ENCODE measurements at places on chromosomes 13 and 19.

GRCh38 chr19:18428787-18429674, 8.9 kb downstream of the ISYNA1 start:
- no peak for DNase-seq

DNA sequence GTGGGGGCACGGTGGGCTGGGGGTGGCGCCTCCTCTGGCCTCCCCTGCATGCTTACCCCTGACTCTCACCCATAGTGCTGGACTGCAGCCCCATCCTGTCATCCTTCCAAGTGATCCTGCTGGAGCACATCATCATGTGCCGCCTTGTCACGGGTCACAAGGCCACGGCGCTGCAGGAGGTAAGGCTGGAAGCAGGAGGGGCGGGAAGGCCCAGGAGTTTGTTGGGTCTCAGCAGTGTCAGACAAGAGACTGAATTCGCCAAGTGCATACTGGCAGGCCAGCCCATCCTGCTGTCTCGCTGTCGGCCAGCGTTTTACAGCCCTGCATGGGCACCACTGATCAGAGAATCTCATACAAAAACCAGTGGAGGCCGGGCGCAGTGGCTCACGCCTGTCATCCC, 23.1 kb downstream of the MAU2 start:
- no peak for DNase-seq

- DNase-seq = no peak
Observed at GRCh38 chr13:99608345-99608744, 107.1 kb downstream of the TM9SF2 start.

GRCh38 chr19:12838886-12839756, 806 bp downstream of the MAST1 start:
- no peak for DNase-seq

DNA sequence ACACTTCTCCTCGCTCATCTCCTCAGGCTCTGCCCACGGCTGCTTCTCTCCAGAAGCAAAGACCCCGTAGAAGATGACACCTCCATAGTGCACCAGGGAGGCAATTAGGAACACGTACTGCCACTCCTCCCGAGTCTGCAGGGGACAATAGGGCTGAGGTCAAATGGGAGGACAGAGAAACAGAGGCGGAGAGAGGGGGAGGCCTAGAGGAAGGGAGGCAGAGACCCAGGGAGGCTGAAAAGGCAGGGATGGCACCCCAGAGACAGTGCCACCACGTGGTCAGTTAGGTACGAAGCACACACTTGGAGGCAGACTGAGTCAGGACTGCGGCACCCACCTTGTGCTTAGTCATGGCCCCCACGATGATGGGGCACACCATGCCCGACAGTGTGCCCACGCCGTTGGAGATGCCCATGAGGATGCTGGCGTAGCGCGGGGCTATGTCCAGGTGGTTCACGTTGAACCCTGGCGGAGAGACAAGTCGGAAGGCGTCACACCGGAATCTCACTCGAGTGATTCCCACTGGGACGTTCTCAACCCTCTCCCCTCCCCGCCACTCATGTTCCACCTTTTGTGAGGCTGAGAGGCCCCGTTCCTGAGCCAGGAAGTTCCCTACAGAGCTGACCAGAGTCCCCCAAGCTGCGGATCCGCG, 5.6 kb downstream of the GFY start:
- DNase-seq = no peak

- DNase-seq = no peak
Observed at GRCh38 chr13:27024074-27024461, 147.5 kb downstream of the USP12 start.

GRCh38 chr13:42968906-42969305, 23.1 kb downstream of the EPSTI1 start:
- DNase-seq = peak; percentile 73
